GM10248 (cell line): ENCODE measurements at places on chromosomes 3 and 15.

GRCh38 chr3:160796089-160796812 is 40.2 kb downstream of the PPM1L start:
- no peak for DNase-seq

GRCh38 chr3:112759210-112759609 is 87.5 kb downstream of the CD200R1L start:
- DNase-seq, result no peak

GRCh38 chr15:25739687-25740121 is 123.4 kb downstream of the ATP10A start:
- no peak for DNase-seq

DNA sequence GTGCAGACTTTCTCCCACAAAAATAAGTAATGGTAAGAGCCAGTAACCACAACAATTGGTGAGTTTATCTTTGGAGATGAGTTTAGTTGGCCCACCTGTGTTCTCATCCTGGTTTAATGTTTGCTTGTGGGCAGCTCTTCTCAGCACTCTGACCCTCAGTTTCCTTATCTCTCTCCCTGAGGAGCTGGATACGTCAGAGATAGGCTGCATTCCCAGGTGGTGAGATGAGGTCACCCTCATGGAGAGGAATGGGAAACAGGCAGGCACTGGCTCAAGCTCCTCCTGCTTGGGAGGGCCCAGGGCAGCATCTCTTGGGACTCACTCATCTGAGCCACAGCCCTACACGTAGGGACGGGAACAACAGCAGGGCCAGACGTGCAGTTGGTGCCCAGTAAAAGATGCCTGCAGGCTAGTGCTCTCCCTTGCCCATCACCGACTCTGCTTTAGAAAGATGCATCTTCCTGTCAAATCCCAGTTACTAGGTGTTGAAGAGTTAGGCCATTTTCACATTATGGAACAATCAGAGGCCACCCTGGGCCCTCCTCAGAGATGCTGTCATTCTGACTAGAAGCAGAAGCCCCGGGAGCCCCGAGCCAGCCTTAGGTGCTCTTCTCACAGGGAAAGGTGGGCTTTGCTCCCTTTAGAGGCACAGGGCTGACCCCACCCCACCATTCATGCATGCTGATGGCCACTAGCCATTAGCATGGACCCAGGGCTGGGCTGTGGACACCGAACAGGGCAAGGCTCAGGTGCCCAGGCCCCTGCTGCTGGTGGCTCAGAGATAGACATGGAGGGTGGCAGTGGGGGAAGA is 59.7 kb downstream of the GRIP2 start:
- DNase-seq, result no peak

- DNase-seq, result no peak
Measured at GRCh38 chr3:16334909-16335308, 69.9 kb downstream of the OXNAD1 start.

DNA sequence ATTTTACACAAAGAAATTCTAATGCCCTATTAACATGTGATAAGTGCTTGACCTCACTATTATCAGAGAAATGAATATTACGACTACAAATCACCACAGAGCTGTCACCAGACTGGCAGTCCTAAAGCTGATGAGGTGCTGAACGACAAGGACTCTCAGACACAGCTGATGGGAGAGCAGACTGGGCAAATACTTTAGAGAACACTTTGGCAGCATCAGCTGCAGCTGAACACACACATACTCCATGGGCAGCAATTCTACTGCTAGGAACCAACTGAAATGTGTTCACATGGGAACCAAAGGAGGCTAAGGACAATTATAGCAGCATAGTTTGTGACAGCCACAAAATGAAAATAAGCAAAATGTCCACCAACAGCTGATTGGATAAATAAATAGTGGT is 45.5 kb downstream of the SUSD5 start:
- DNase-seq, result no peak

- no peak for DNase-seq
Measured at GRCh38 chr3:49930922-49931321, 1.3 kb upstream of the MON1A start.

DNA sequence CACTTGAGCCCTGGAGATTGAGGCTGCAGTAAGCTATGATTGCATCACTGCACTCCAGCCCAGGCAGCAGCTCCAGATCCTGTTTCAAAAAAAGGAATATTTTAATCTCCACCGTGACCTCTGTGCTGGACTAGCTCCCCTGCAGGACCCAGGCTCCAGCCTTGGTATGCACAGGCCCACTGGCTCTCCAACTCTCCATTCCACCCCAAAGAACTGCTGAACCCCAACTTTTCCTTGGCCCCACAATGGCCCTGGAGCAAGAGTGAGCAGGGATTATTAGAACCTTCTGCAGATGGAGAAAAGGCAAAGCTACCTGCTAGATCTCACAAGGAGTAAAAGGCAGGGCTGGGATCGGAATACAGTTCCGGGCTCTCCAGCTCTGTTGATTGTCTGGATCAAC is 32.8 kb upstream of the SFMBT1 start:
- no peak for DNase-seq

DNA sequence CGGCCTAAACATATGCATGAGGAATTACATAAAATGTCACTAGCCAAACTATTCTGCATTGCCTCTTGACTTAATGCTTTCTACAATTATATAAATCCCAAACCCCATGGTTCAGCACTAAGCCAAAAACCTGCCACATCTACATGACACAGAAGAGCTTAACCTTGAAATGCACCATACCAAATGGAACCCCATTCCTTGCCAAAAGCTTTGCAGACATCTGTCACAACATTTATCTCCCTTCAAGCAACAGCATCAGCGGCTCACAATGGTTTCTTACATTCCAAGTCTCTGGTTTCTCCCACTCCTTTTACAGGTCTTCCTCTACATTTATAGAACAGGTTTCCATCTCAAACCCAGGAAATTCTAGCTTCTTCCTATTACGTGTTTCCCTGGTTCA is 58.4 kb upstream of the GYG1 start:
- DNase-seq, result no peak
